ENCODE measurements at places on chromosomes 5 and 9.
A peak's percentile ranks its signal among the peaks of the same experiment; 100 is the strongest.

- DNase-seq, result peak; percentile 78
Measured at GRCh38 chr5:61332851-61333320, 828 bp downstream of the ZSWIM6 start.

DNA sequence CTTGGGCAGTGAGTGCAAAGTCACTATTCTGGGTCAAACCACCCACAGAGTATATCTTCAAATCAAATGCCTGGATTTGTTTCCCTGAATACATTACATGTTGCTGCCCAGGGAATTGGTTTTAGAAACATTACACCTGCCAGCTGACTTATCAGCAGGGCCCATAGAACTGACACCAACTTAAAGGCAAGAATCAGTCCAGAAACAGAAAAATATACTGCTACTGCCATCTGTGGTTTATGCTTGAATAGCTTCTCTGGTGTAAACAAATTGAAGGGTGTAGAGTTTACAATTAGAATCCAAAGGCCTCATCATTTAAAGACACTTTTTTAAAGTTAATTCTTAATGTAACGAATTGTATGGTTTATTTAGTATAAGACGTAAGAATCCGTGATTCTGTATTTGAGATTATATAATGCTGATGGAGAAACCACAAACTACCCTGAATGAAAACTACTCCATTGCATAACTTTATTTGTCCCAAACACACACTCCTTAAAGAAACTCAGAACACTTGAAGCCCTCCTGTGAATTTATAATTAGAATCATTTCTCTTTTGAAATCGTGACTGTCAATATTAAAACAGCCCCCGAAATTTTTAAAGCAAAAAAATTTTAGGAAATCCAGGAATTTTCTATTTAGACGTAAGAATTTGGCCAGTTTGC, 6.2 kb downstream of the NR6A1 start:
- DNase-seq, result no peak

GRCh38 chr5:160152287-160152686, 33.0 kb upstream of the PWWP2A start:
- DNase-seq, result no peak

- no peak for DNase-seq
Measured at GRCh38 chr5:39755986-39756385, 331.2 kb upstream of the DAB2 start.

DNA sequence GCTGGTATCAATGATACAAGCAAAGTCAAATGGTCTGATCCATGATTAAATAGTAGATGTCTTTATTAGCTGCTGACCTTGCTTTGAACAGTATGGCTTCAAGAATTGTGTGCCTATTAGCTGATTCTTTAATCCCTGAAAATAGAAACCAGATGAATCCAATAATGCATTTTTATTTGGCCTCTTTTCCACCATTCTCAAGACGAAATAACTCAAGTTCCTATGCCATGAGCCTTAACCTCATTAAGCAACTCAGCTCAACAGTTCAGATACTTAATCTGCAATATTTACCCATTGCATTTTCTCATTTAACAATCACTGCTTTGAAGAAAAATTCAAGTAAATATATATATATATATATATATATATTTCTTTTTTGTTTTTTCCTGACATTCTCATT, 588.6 kb upstream of the MEF2C start:
- no peak for DNase-seq

GRCh38 chr5:138752341-138752950, 779 bp upstream of the CTNNA1 start:
- DNase-seq, result no peak

DNA sequence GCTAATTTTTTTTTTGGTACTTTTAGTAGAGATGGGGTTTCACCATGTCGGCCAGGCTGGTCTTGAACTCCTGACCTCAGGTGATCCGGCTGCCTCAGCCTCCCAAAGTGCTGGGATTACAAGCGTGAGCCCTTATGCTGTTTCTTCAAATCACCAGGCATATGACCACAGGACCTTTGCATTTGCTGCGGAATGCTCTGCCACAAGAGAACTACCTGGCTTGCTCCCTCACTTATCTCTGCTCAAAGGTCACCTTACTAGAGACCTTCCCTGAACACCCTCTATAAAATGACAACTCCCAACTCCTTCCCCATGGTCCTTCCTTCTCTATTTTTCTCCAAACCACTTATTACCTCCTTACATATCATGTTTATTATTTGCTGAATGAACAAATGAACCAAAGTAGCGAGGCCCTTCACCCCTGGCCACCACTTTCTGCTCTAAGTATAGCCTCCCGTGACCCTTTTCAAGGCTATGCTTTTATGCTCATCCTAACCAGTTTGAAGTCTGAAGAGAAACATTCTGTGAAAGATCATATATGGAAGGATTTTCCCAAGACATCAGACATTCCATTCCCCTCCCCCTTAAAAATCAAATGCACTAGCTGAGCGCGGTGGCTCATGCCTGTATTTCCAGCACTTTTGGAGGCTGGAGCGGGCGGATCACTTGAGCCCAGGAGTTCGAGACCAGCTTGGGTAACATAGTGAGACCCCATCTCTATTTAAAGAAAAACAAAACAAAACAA, 1.3 kb downstream of the ZER1 start:
- no peak for DNase-seq

DNA sequence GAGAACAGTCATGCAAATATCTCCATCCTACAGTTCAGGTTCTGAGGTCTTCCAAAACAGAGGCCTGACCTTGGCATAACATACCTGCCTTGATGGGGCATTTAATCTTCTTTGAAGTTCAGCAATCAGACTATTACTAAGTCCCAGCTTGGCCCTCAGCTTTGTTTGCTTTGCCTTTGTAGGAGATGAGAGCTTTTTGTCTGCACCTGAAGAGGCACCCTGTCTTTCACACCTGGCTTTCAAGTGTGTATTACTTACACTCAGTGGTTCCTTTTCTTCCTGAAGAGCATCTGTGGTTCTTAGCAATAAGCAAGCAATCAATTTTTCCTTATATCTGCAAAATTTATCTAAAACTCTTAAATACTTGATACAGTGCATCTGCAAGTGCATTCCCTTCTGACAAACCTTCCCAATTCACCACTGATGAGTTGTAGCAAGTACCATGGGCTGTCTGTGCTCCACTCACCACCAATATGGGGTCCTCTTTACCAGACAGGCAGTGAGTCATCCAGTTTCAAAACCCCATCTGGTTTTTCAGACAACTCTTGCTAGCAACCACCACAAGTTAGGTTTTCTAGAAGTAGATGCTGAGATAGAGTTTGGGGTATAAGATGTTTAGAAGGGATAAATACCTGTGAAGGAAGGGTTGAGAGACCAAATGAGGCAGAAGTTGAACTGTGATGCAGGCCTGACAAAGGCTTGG, 100.2 kb downstream of the HINT1 start:
- no peak for DNase-seq

GRCh38 chr5:172958331-172959046, 735 bp upstream of the RPL26L1 start:
- DNase-seq, result peak; percentile 81

GRCh38 chr5:179060116-179061008, at the start of gene ZNF354C:
Gene ZNF354C (plus strand): TSS chr5:179060373. CDS start chr5:179062069, 1,696 bp downstream.
- DNase-seq, result peak; percentile 94

DNA sequence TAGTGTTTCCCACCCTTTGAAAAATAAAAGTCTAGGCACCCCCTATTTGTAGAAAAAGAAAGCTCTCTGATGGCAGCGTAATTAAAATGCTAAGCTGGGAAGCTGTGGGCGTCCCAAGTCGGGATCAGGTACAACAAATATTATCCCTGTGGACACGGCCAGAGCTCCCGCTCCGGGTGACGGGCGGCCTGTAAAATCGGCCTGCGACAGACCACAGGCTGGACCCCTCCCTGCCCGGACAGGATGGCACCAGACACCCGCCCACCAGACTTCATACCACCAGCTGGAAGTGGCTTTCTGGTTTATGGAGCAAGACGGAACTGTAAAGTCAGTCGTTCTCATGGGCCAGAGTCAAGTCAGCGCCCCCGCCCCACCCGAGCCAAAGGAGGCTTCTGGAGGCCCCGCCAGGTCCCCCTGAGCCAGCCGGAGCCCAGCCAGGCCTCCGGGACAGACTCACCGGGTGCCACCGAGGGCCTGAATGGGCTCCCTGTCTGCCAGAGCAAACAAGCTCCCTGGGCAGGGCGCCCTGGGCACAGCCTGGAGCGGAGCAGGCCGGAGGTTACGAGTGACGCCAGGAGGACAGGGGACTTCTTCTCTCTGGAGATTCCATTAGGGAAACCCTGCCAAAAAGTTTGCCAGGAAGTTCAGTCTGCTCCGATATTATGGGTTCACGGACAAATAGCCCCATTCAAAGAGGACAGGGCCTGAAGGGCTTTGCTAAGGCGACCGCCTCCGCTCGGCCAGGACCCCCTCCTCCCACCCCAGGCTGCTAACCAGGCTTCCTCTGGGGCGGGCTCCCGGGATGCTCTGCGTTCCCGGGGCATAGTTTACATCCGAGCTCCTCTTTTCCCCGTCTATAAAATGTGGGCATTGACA, 173.7 kb downstream of the ERCC6L2 start:
- DNase-seq, result peak; percentile 81

GRCh38 chr5:104265531-104266140, 703.0 kb upstream of the NUDT12 start:
- peak; percentile 3 for DNase-seq

DNA sequence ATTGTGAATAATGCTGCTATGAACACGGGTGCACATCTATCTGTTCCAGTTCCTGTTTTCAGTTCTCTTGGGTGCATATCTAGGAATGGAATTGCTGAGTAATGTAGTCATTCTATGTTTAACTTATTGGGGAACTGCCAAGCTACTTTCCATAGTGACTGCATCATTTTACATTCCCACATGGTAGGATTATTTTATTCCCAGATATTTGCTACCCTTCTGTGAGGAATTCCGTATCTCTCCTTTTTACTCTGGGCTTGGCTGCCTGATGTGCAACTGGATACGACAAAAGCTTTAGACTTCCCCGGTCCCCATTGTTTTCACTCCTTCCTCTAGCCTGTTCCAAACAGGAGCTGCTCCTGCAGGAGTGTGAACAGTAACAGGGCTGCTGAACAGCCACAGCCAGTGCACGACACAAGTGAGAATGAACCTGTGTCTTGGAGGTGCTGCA, 7.2 kb downstream of the TAS2R1 start:
- no peak for DNase-seq

DNA sequence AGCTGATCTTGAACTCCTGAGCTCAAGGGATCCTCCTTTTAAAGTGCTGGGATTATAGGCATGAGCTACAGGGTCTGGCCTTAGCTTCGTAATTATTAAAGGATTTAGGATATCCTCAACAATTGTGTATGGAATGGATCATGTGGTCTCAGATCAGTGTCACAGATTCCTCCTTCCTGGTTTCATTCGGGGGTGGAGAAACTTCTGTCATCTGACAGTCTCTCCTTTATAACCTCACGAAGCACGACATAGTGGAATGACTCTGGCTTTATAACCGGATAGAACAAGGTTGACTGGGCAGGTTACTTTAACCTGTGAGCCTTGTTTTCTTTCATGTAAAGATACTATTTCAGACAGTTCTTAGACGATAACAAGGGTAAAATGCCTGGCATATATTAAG, 4.4 kb upstream of the GNG10 start:
- DNase-seq, result no peak

DNA sequence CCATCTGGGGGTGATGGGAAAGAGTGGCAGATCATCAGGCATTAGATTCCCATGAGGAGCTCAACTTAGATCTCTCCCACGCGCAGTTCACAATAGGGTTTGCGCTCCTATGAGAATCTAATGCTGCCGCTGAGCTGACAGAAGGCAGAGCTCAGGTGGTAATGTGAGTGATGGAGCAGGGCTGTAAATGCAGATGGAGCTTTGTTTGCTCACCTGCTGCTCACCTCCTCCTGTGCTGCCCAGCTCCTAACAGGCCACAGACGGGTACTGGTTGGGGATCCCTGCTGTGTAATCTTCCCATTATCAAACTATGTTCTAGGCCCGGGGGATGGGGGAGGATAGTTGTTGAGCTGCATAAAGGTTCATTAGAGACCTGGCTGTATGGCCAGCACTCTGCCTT, 58.4 kb downstream of the UGCG start:
- DNase-seq, result no peak

GRCh38 chr5:1279443-1280151, 15.3 kb downstream of the TERT start:
- DNase-seq, result no peak

DNA sequence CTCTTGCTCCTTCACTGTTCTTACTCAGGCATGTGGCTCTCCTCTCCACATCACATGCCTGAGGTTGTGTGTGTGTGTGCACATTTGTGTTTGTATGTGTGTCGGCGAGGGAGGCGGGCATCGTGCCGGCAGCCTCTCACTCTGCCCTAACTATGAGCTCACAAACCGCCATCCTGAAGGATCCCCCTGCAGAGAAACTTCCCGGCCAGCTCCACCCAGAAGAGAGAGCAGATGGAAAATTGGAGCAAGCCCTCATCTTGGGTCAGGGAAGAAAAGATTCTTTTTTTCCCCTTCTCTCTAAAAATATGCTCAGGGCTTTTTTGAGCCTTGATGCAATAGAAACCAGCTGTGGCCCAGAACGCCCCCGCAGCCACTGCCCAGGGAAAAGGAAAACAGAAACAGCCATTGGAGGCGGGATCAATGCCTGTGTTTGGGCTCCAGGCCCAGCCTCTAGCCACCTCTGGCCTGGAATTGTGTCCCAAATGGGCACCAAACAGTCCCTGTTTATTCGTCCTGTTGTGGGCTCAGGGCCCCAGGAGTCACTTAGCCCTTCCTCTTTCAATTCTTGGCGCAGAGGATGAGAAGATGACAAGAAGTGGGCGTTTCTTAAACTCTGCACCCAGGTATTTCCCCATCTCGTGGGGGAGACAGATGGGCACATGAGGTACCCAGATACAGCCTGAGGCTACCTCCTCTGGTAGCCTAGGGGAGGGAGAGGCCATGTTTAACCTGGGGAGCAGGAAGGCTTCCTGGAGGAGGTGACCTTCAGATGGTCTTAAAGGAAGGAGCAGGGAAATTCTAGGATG, 151.5 kb downstream of the RGS3 start:
- peak; percentile 64 for DNase-seq

- DNase-seq, result no peak
Measured at GRCh38 chr9:71685988-71686387, 82.3 kb downstream of the CEMIP2 start.

DNA sequence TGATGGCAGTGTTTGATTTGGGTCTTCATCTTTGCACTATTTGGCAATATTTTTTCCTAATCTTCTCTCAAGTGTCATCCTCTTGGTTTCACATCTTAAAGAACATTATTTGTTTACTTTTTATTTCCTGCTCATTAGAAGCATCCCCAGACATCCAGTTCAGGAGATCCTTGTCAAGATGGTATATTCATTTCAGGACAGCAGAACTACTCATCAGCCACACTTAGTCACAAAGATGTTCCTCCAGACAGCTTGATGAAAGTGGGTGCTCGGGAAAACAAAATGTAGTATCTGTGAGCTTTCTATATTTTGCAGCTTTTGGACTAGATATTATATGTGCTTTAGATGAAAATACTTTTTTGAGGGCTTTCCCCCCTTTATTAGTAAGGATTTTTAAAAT, 72.1 kb upstream of the SREK1 start:
- DNase-seq, result no peak

DNA sequence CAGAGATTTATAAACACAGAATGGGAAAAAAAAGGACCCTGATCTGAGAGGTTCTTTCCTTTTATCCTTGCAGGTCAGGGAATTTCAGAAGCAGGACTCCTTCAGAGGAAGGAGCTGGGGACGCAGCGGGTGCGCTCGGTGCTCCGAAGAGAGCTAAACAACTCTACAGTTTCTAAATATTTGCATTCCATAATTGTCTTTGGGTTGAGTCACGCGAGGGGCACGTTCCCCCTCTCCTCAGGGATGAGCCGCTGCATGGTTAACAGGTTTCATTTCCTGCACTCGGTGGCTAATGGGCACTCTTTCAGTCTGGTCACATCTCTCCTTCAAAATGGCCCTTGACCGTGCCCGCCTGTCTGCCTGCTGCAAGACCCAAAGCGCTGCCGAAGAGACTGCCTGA, 165.0 kb upstream of the HMHB1 start:
- DNase-seq, result no peak

Data from right kidney (tissue), 9 donors.